ENCODE measurements at places on chromosomes 6 and 20.

DNA sequence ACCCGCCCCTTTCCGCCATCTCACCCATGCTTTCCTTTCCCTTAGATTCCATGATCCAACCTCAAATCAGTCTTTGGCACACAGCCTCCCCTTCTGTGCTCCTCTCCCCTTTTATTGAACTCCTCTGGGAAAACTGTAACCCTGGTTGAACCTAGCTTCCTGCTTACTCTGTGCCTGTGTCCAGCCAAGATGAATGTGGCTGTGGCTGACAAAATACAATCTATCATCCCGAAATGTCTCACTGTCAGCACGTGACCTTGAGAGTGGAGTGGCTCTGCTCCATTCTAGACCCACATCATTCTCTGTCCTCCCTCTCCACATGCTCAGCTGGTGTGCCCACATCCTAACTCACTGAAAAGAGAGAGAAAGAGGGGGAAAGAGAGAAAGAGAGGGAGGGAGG lies 11.0 kb downstream of the NCR2 start:
- DNase-seq: no peak

GRCh38 chr20:60055740-60056139 lies 97.5 kb downstream of the CDH26 start:
- peak; percentile 71 for DNase-seq

DNA sequence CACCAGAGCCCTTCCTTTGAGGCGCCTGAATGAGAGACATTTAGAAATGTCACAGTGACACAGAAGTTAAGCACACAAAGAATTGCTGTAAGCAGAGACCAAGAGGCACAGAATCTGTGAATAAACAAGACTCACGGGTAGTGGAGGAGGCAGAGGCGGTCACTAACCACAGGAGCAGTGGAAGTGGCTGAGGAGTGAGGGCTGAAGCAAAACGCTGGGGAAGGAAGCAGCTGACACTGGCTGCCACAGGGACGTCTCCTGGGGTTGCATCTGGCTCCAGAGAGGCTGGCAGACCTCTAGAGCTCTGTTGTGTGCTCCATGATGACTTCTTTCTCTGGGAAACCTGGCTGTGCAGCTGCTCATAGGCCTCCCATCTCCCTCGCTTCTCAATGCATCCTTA lies 65.0 kb upstream of the SLC2A12 start:
- DNase-seq: peak; percentile 89

DNA sequence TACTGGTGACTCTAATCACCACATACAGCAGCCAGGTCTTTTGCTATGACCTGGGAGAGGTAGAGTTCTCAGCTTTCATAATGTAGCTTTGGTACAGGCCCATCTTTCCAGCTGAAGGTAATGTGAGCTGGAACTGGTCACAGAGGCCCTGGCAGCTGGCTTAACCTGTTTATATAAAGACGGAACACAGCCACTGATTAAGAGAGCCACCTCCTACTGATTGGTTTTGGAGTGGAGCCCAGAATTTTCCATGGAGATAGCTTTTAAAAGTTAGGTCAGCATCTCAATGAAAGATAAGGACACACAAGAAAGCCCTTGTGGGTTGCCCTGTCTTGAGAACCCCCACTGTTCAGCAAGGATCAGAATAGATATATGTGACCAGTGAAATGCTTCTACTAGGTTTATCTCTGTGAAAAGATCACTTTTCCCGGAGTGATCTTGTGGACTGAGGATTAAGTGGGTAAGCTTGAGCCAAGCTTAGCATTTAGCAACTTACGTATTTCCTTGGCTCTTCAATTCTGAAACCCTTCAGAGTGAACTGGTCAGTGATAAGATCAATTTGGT lies 213.7 kb upstream of the CITED2 start:
- DNase-seq: peak; percentile 24

GRCh38 chr6:62367601-62368000 lies 81.6 kb upstream of the KHDRBS2 start:
- DNase-seq: peak; percentile 90
